Ascending aorta (tissue), 2 donors: ENCODE measurements at places on chromosomes 5 and 9. TPM values are rescaled to one million over a fixed set of nuclear protein-coding genes. Genes with fewer than 3 reads are reported as not detected.

HTR4 gene
- total RNA-seq, result 0.21 TPM

GPR21 gene
- 5.7 TPM for total RNA-seq

GRCh38 chr9:106897751-106898150, 34.8 kb downstream of the ZNF462 start:
- DNase-seq, result no peak

- no peak for DNase-seq
Measured at GRCh38 chr9:104075801-104076753, 18.0 kb upstream of the SMC2 start.

DNA sequence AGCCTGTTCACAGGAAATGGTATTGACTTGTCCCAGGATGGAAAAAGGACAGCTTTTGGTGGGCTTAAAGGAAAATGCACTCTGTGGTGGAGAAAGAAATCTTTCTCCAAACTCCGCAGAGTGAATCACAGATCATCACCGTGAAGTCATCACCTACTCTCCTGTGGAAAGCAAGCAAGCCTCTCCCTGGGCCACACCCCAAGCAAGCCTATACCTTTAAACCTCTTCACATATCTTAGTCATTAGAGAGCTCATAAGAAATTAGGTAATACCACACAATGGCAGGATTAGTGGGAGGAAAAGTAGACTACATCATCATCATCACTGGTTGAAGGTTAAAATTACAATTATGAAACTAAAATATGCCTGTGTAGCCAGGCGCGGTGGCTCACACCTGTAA, 23.2 kb downstream of the TLE1 start:
- DNase-seq, result no peak

AQP7 gene
- 18.9 TPM for total RNA-seq

DNA sequence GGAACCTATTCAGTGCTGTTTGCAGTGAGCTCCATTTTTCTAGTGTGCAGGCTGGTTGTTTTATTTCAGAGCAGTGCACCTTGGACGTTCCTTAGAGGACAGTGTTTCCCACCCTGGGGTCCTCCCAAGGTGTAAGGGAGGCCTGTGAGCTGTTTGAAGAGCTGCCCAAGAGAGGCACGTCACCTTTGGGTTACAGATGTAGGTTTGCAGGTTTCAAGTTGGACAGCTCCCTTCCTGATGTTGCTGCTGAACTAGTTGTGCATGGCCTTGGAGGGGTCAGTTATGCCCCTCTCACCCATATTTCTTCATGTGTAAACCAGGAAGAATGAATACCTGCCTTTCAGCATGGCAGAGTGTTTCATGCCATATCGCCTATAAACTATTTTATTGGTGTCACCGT, 34.7 kb upstream of the POMT1 start:
- peak; percentile 41 for DNase-seq

- DNase-seq, result no peak
Measured at GRCh38 chr5:9537223-9538141, 8.4 kb downstream of the SEMA5A start.

DNA sequence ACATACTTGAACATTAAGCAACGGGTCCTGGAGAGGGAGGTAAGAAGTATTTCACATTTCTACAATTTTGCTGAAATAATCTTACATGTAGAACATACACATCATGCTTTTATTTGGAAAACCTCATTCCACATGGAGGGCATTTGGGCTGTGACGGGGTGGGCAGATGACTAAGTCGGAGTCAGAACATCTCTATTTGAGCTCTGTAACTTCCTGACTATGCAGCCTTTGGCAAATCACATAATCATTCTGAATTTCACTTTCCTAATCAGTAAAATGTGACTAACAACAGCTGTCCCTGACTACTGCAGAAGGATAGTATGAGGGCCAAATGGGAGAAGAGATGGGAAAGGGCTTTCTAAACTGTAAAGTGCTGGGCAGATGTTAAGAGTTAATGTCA, 17.1 kb upstream of the IL6ST start:
- no peak for DNase-seq

- no peak for DNase-seq
Measured at GRCh38 chr9:129497005-129497812, 123.7 kb downstream of the C9orf50 start.

IFNA7 gene
- not detected for total RNA-seq

DNA sequence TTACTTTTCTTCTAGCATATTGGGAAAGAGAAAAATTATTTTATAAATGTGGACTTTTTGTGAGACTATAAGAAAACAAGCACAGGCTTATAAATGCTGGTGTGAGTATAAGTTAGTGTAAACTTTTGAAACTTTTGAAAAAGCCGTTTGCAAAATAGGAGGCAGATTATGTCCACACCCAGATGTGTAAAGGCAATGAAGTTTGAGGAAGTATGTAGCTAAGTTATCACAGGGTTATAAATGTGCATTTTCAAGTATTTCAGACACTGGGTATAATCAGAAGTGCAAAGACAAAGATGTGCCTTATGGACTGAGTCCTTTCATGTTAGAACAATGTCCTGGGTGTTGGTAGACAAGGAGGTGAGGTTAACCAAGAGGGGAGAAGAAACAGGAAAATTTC, 85.5 kb downstream of the ANXA1 start:
- DNase-seq, result no peak

GRCh38 chr5:105088102-105088501, 1525.5 kb upstream of the NUDT12 start:
- no peak for DNase-seq

DNA sequence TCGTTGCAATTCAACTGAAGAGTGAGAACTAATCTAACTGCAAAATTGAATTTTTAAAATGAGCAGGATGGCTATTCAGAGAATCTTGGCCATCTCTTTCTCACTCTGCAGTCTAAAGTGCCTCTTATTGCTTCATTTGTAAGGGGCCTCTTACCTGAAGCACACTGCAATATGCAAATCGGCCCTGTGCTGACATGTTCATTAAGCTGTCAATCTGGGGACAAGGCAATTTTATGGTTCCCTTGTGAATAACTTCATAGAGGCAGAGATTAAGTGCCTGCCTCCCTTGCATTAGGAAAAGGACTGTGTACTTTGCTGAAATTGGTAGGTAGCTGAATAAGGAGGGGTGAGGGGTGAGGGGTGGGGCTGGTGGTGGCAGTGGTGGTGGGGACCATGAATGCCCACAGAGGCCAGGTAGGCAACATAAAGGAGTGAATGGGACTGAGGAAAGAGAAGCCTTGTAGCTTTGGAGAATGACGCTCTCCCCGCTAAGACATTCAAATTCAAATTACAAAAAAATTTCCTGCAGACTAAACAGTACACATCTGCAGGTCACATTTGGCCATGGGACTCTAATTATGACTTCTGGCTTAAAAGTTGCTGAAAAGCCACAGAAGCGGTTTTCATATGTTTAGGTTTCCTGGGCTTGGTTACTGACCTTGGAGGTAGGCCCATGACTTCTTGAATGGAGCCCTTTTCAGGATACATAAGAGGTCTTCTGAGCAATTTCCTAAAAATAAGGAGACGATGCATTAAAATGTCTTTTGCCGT, 25.0 kb downstream of the TNFSF8 start:
- DNase-seq, result no peak

GRCh38 chr5:95664204-95664786, 17.7 kb downstream of the RFESD start:
- DNase-seq, result no peak

SLC6A3 gene
- total RNA-seq, result not detected

DNA sequence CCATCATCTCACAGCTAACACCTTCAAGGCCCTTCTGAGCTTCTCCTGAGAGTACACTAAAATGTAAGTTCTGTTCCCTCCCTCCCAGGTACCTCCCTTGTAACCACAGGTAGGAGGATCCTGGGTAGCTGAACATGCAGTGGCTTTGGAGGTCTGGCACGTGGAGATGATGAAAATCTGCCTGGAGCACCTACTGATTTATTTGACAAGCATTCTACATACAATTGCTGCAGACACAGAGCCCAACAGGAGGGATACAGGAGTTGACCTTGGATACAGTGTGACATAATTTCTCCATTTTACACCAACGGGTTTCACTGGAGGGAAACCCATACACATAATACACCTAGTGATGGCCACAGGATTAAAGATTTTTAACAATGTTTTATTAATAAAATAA, 478.7 kb downstream of the SEMA5A start:
- DNase-seq, result no peak

BASP1 gene
- total RNA-seq, result 69.1 TPM

GRCh38 chr5:4207486-4207885, 611.9 kb downstream of the IRX1 start:
- DNase-seq, result no peak

NEURL1B gene
- total RNA-seq, result 131 TPM

- no peak for DNase-seq
Measured at GRCh38 chr9:129810788-129811187, 7.8 kb downstream of the TOR1B start.

- no peak for DNase-seq
Measured at GRCh38 chr5:74595143-74595925, 45.2 kb downstream of the ENC1 start.
